ENCODE measurements at places on chromosomes 11 and 22.

- DNase-seq = no peak
Measured at GRCh38 chr11:110128161-110128560, 35.0 kb downstream of the ZC3H12C start.

DNA sequence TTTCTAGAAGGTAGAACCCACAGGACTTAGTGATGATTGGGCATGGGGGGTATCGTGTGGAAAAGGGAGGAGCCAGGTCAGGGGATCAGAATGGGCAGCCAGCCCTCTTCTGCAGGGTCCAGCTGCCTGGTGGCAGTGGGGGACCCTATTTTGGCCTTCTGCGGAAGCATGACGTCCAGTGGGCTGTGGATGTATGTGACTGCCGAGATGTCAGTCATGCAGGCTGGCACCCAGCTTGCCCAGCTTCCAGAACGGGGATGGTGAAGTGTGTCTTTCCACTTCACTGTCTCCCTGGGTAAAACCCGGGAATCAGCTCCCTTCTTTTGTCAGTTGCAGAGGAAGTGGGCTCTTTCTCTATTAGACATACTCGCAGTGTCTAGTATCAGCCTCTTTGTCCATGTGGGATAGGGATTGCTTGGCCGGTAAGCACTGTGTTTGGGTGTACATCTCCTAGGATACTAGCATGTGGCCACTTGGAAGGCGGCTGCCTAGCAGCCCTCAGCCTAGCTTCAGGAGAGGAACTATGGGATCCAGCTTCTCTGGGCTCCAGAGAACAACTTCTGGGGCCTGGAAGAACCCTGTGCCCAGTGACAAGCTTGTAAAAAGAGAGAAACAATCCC, 51.4 kb downstream of the GRIK4 start:
- no peak for DNase-seq

DNA sequence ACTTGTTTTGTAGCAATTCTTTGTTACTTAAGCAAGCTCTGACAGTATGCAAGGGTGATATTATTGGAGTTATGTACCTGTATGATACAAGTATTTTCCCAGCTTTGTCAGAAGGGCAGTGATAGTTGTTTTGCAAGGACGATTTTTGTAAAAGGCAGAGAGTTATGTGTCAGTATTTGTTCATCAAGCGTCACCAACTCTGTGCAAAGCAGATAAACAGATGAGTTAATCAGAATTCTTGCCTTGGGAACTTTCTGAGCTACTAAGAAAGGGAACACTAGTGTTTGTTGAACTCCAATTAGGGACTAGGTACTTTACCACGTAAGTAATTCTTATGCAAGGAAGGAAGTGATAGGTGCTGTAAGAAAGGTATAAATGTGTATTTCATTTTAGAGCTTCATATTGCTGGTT, 1.4 kb downstream of the USP47 start:
- peak; percentile 27 for DNase-seq

DNA sequence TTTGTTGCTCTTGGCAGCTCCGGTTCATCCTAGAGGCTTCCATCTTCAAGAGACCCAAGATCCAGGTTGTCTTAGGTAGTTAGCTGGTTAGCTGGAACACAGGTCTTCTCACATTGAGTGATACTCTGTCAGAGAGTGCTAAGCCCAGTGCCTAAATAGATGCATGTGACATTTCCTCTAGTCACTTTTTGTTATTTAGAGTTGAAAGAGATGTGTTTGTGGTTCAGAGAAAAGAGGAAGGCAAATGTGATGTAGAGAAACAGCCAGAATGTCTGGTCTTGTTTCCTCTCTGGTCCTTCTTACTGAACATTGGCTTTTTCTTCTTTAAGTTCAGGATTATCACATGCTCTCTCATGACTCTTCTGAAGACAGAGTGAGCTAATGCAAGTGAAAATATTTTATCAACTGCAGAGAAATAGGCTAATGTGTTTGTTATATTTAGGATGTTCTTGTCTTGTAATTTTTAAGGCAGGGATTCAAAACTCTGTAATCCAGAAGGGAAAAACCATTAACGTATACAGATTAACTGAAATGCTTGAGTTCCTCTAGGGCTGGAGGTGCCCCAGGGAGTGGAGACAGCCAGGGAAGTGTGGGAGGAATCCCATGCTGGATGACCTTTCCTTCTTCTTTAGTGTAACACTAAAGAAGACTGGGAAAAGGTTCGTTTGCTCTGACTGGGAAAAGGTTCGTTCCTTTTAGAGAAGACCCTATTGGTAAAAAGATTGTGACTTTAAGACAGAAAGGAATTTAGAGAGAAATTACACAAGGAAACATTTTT, 75.4 kb downstream of the SWAP70 start:
- DNase-seq = no peak

DNA sequence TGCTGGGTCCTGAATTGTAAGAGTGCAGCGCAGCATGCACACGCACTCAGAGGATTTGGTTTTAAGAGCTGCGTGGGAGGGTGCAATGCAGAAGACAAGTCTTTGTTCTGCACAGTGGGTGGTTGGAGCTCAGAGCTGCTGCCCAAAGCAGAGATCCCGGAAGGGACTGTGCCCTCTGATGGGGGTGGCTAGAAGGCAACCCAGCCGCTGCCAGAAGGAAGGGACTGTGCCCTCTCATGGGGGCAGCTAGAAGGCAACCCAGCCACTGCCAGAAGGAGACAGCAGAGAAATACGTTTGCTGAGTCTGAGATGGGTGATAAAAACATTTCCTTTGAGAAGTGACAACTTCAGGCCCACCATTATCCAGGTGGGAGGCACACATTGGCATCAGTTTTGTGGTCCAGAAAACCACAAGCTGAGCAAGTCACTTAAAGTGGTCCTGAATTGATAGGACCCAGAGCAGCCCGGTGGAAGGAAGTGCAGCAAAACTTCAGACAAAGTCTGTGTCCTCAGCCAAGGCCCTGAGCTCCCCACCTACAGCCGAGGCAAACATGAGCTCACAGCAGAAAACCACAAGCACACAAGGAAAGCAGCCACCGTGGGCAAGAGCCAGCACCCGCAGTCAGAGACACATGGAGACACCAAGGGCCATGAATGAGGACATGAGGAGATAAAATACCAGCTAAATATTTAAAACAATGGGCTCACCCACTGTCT, 4.3 kb downstream of the KRTAP5-6 start:
- no peak for DNase-seq

DNA sequence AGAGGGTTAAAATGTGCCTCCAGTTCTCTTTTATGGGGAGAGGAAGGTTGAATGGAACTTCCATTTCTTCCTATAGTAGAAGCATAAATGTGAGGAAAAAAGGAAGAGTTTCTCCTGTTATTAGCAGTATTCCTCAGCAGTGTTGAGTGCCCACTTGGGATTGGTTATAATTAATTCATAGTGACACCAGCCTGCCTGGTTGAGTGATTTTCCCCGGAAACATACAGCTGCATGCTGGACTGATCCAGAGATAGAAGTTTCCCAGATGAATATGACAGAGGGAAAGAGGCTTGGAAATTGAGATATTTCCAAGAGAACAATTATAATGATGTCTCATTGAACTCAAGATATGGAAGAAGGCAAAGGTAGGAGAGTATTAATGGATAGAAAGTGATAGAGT, 28.3 kb downstream of the RAB39A start:
- no peak for DNase-seq

GRCh38 chr11:117932426-117932825, 3.2 kb upstream of the TMPRSS13 start:
- no peak for DNase-seq

DNA sequence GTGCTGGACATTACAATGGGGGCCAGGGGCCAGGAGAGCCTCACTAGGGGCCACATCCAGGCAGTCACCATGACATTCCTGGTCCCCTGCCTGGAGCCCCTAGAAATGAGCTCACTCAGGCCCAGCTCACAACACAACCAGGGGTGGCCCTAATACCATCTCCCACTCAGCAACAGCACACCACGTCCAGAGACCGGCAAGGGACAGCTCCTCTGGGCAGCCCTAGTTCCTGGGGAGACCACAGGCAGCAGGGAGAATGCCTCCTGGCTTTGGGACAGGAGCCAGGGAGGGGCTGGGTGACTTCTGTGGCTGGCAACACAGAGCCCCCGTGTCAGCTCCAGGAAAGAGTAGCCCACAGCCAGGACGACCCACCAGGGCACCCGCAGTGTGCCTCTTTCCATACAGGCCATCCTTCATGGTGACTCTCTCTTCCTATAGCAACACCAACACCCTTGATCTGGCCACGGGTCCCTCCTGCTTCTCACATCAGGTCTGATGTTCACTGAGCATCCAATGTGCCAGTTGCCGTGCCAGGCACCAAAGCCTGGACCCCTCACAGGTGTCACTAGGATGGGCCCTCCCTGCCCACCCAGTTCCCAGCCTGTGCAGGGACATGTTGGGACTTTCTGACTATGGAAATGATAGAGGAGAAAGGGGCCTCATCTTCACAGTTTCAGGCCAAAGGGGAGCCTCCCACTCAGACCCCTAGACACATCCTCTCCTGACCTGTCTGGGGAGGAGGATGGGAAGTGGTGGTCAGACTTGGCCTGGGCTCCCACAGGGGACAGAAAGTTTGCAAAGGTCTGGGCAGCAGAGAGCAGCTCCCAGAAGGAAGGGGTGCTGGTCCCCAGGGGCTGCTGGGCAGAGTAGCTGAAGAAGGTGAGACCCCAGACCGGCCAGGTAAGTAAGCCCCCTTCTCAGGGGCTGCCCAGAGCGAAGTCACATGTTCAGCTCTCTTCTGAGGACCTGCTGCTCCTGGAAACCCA, 43.2 kb downstream of the IGLL5 start:
- DNase-seq = no peak

- no peak for DNase-seq
Measured at GRCh38 chr11:117545706-117546105, 218.1 kb downstream of the CEP164 start.

- DNase-seq = no peak
Measured at GRCh38 chr11:12696911-12697581, 22.8 kb downstream of the TEAD1 start.

DNA sequence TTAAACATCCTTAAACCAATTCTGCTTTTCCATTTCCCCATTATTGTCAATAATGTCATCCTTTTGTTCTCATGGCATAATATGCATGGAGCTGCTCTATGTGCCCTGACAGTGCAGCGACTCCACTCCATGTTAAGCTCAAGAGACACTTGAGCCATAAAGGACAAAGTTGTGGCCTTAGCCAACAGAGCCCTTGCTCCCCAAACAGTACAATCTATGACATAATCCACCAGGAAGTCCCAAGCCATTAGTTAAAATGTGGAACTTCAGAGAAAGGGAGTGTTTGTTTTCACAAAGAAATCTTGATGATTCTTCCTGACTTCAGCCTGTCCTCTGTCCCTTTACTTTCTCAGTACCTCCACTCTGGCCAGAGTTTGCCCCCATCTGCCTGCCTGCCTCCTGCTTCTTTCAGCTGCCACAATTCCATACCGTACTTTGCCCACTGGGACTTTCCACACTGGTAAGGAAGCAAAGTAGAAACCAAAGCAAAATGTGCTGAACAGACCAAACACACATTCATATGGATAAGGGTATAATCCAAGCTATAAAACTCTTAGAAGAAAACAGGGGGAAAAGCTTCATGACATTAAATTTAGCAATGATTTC, 46.3 kb upstream of the ZC3H12C start:
- DNase-seq = no peak

Data from CD4-positive, alpha-beta T cell treated with Interleukin-6 at 100 ng/mL for 8 hours (primary cell).